NCI-H510A (cell line): ENCODE measurements at places on chromosomes 6 and 20.

- no peak for DNase-seq
These were observed 695.2 kb downstream of the PHF3 start for GRCh38 chr6:64330694-64331307.

- no peak for DNase-seq
These were observed 4.9 kb upstream of the APCDD1L start for GRCh38 chr20:58519940-58520712.

DNA sequence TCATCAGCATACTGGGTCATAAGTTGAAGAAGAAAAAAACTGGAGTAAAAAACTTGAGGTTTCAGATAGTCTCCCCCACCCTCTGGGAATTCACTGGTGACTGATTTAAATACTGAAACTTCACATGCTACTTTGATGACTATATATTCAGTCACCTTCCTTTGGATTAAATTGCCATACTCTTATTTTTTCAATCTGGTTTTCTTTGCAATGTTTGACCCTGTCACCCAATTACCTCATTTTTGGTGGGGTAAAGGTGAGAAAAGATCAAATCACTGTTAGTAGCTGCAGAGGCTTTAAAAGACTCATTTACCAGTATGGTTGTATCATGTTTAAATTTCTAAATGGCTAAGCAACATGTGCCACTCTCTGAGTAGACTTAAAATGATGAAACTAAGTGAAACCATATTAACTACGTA, 862.7 kb upstream of the FLRT3 start:
- DNase-seq, result no peak

DNA sequence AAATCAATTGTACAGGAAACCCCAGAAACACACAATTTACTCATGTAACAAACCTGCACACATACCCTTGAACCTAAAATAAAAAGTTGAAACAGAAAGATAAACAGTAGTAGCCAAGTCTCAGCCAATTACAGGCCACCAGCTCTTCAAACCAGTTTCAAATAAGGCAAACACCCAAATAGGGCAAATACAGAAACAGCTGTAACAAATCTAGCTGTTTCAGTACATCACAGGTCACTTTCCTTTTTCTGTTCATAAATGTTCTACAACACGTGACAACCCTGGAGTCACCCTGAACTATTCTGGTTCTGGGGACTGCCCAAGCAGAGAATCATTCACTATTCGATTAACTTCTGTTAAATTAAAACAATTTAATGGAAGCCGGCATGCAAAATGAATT, 329.0 kb downstream of the GJA1 start:
- no peak for DNase-seq

DNA sequence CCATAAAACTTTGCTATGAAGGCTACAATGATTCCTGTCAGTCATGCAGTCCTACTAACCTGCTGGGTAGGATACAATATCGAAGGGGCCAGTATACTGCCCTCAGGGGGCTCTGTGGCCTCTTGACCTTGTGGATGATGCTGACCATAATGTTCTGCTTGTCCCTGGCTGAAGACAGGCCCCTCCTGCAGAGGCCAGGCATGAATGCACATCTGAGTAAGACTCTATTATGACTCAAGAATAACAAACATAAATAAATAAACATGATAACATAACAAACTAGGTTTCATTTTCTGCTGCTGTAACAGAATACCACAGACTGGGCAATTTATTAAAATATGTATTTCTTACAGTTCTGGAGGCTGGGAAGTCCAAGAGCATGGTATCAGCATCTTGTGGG, 44.0 kb upstream of the POU5F1 start:
- DNase-seq, result no peak

GRCh38 chr20:25339608-25340007, 51.0 kb downstream of the ABHD12 start:
- peak; percentile 56 for DNase-seq

GRCh38 chr20:37337208-37337991, 8.5 kb upstream of the SRC start:
- DNase-seq, result no peak

- no peak for DNase-seq
These were observed 23.0 kb upstream of the GTSF1L start for GRCh38 chr20:43749734-43750294.
